Activated CD4-positive, alpha-beta T cell treated with anti-CD3 and anti-CD28 coated beads, Interleukin-10, Interleukin-2, amounts not matched to agents 100 ng/mL and 50 ng/mL, durations not matched to agents 16 hours and 8 hours (primary cell): ENCODE measurements at places on chromosomes 7 and 10.

- no peak for DNase-seq
Measured at GRCh38 chr7:142689439-142690120, 59.7 kb upstream of the PRSS1 start.

- peak; percentile 67 for DNase-seq
Measured at GRCh38 chr10:83603708-83604107, 535.6 kb upstream of the GHITM start.

DNA sequence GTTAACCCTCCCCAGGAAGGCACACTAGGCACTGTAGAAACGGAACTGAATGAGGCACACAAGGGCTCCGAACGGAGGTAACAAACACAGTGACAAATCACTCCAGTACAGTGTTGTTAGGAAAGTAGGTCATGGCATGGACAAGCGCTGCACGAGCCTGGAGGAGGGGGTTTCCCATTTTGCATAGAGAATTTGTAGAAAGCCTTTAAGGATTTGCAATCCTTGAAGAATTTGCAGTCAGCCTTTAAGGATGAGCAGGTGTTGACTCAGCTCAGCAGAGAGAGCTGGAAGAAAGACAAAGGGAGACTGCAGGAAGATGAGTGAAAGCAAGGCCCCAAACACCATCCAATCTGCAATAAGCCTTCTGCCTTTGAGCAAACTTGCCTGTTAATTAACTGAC lies 51.1 kb upstream of the PPP1R3C start:
- DNase-seq, result no peak

- DNase-seq, result no peak
Measured at GRCh38 chr10:32979041-32979440, 21.0 kb upstream of the ITGB1 start.

GRCh38 chr7:115009736-115010440 lies 88.0 kb downstream of the MDFIC start:
- peak; percentile 28 for DNase-seq

GRCh38 chr10:130230036-130230435 lies 93.8 kb downstream of the GLRX3 start:
- no peak for DNase-seq

DNA sequence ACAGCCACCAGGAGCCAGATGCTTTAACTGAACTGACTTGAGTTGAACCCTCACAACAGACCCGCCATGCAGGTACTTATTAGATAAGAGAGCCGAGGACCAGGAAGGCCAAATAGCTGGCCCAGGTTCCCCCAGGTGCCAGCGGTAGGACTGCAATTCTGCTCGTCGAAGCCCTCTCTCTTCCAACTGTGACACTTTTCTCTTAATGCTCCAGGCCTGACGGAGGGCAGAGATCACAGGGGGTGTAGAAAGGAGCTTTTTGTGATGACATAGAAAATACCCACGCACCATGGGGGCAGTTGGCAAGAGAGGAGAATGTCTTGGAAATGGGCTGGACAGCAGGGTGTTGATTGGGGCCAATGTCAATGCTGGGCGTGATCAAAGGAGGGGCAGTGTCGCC lies 208.5 kb downstream of the PLXNA4 start:
- DNase-seq, result no peak

DNA sequence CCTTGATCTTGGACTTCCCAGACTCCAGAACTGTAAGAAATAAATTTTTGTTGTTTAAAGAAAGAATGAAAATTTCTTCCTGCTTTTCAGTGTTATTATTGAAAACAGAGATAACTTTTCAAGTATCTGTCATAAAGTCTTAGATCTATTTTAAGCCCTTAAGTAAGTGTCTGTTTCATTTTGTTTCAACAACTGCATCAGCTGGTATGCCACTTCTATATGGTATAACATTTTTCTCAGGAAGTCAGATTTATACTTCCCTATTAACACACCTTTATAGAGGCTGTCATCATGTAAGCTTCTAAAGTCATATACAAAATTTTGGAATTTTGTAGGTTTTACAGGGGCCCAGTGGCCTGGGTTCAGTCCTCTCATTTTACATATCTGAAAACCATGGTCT lies 24.4 kb downstream of the RALA start:
- no peak for DNase-seq

GRCh38 chr10:85124603-85125051 lies 796.2 kb downstream of the CCSER2 start:
- no peak for DNase-seq

- DNase-seq, result peak; percentile 71
Measured at GRCh38 chr10:99234041-99234790, 1.4 kb downstream of the HPSE2 start.
